Right kidney (tissue), 9 donors: ENCODE measurements at places on chromosomes 7 and 10.

- no peak for DNase-seq
Observed at GRCh38 chr10:104456802-104457542, 103.3 kb downstream of the CFAP58 start.

DNA sequence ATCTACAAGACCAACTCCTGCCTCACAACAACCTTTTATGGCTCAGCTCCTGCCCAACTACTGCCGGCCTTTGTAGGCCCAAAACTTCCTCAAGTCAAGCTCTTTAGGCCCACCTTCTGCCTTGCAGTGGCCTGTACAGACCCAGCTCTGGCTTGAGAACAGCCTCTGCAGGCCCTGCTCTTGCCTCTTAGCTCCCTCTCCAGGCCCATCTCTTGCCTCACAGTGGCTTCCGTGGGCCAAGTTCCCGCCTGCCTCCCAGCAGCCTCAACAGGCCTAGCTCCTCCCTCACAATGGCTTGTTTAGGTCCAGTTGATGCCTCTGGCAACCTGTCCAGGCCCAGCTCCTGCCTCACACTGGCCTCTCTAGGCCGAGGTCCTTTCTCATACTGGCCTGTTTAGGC lies 32.4 kb upstream of the VKORC1L1 start:
- DNase-seq = no peak

DNA sequence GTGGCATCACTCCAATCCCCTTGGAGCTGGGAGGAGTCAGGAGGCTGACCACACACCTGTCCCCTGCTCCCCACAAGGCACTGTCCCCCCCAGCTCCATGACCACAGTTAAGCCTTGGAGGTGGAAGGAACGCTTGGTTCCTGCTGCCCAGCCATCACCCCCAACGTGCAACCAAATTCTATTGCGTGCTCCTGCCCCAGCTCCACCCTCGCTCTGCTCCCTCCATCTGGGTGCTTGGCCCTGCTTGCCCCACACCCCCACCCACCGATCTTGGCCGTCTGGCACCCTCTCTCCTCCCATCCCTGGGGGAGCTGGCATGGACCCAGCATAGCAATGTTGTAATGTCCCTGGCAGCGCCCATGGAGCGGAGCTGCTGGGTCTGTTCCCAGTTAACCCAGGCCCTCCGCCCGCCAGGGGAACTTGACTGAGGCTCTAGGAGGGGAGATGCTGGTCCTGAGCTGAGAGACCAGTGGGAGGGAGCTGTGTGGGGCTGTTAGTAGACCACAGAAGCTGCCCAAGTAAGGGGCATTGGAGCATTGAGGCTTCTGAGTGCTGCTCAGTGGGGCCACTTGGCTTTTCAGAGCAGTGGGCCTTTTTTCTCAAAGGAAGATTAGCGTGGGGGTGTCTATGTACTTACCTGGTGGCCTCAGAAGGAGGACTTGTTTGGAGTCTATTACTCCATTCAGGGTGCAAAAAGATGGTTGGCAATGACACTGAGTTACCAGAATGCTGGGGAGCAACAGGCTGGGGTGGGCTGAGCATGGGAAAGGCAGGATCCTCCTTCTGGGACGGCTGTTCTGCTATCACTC lies 1.1 kb downstream of the EPHB6 start:
- no peak for DNase-seq

DNA sequence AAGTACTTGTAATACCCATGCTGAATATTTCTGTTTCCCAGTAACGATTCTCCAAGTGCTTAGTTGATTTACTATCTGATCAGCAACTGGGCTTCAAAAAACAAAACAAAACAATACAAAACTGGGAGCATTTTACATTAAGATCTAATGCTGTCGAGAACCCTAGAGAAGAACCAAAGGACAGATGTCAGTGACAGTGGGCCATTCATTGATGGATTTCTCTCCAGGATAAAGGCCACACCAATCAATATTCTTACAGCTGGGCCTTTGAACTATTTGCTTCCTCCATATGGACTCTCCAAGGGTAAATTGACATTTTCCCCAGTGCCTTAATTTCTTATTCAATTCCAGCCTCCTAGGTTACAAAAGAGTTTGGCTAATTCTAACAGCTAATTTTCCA lies 217.5 kb downstream of the ADAM12 start:
- no peak for DNase-seq

- DNase-seq = no peak
Observed at GRCh38 chr7:134089446-134089845, 37.7 kb upstream of the LRGUK start.

GRCh38 chr10:69458430-69459100 lies 7.3 kb downstream of the TSPAN15 start:
- no peak for DNase-seq

DNA sequence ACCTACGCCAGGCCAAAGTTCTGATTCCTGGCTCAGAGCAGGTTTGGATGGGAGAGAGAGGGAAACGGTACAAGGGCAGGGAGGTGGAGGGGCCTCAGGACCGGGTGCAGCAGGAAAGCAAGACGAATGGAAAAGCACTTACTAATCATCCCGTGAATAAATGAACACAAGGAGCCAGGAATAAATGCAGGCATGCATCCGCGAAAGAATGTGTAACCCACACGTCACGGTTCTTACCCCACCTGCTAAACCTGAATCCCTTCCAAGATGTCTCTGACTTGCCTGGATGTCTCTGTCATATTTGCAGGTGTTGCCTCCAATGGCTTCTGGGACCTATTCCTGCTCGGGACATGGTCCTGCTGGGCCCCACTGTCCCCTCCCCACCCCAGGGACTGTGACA lies 335.2 kb upstream of the RNF32 start:
- no peak for DNase-seq

GRCh38 chr10:67127441-67127840 lies 201.6 kb downstream of the LRRTM3 start:
- no peak for DNase-seq

GRCh38 chr7:30824821-30825720 lies 53.9 kb downstream of the MINDY4 start:
- no peak for DNase-seq

GRCh38 chr7:155837126-155837479 lies 24.8 kb upstream of the SHH start:
- no peak for DNase-seq

DNA sequence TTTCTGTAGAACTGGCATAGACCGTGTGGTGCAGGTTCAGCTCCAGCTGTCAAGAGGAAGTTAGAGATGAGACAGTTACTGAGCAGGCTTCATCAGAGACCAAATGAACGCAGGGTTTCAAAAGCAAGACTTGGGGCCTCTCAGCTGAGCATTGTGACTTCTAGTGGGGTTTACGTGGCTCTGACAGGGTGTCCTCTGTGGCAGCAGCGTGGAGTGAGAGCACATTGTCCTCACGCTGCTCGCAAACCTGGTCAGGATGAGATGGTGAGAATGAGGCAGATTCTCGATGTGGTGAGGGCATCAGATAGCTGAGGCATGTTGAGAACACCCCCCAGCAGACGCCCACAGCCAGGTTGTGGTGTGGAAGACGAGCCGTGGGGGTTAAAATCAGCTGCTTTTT lies 126.0 kb downstream of the DNAJB6 start:
- no peak for DNase-seq

GRCh38 chr10:69217119-69217754 lies 2.9 kb upstream of the HKDC1 start:
- no peak for DNase-seq

DNA sequence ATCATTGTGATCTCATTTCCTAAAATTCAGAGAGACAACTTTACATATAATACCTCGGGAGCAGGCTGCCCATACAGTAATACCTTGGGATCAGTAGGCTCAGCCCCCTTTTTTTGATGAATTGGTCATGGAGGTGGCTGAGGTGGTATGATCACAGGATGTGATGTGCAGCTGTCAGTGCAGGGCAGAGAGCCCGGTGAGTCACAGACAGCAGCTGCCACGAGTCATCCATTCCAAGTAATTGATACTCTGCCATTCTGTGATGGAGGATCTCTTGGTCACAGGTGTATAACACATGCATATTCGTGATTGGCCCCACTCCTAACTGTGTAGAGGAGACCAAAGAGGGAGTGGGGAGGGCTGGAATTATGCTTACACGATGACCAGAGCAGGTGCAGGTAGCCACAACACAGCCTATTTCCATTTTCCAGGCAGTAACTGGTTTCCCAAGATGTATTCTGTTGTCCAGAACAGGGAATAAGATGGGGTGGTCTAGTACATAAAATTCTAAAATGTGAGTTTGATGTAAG lies 14.1 kb downstream of the NRCAM start:
- DNase-seq = no peak

GRCh38 chr7:75617634-75618234 lies 121.0 kb downstream of the HIP1 start:
- no peak for DNase-seq

DNA sequence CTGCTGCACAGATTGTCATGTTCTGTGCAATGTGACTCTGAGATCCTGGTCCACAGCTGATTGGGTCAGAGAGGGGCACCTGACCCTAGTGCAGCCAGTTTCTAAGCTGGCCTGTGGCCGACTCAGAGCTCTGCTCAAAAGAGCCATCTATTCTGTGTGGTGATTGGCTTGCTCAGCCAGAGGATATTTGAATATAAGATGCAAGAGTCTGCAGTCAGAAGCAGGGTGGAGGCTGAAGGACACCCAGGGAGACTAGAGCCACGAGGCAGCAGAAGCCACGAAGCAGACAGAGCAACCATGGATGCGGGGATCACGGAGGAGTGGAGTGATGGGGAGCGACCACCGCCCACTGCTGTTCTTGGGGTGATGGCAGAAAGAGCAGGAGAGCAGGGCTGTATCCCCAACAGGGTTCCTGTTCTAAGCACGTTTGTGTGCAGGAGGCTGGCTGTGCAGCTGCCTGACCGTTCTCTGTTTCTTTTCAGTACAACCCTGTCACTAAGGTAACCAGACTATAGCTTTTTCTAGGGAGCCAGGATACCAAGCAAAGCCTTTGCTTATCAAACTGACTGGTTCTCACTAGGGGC lies 19.5 kb upstream of the RHEB start:
- DNase-seq = no peak

DNA sequence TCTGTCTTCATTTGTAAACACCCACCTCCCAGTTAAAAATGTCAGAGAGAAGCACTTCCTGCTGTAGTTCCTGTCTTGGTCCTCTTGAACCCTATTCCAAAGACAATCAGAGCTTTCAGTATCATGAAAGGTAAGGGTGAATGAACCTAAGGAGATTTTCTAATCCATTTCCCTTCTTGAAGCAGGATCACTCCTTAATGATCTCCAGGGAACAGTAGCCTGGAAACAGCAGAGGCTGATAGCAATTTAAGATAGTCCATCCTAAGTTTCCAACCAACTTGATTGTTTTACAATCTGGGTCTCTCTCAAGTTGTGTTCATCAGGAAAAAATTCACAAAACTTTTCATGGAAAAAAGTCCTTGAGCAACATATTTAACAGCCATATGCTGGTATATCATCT lies 273.6 kb downstream of the NEBL start:
- no peak for DNase-seq

GRCh38 chr7:23357190-23358093 lies 58.3 kb downstream of the MALSU1 start:
- DNase-seq = no peak

DNA sequence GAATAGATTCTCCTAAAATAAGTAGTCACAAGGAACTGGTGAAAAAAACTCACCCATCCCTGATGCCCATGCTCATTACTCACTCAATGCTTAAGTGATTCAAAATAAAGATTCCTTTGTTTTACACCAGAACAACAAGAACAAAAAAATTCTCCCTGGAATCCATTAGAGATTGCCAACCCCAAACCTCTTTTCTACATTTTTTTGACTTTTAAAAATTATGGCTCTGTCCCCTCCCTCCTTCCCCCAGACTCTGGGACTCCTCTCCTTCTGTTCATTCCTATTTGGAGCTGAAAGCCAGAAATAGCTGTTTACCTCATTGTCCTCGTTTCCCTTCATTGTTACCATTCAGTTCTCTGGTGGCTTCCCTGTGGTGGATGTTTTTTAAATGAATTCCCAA lies 63.2 kb upstream of the FHIP2A start:
- DNase-seq = no peak

DNA sequence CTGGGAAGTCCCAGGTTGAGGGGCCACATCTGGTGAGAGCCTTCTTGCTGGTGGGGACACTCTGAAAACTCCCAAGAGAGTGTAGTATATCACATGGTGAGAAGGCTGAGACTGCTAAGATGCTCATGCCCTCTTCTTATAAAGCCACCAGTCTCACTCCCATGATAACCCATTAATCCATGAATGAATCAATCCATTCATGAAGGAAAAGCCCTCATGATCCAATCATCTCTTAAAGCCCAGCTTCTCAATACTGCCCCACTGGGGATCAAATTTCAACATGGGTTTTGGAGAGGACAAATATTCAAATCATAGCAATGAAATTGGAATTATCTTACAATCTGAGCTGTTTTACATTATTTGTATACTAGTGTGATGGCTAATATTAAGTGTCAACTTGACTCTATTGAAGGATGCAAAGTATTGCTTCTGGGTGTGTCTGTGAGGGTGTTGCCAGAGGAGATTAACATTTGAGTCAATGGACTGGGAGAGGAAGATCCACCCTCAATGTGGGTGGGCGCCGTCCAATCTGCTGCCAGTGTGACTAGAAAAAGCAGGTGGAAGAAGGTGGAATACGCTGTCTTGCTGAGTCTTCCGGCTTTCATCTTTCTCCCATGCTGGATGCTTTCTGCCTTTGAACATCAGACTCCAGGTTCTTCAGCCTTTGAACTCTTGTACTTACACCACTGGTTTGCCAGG lies 14.3 kb upstream of the UBE2D1 start:
- no peak for DNase-seq

GRCh38 chr7:156082048-156083040 lies 270.1 kb upstream of the SHH start:
- no peak for DNase-seq

DNA sequence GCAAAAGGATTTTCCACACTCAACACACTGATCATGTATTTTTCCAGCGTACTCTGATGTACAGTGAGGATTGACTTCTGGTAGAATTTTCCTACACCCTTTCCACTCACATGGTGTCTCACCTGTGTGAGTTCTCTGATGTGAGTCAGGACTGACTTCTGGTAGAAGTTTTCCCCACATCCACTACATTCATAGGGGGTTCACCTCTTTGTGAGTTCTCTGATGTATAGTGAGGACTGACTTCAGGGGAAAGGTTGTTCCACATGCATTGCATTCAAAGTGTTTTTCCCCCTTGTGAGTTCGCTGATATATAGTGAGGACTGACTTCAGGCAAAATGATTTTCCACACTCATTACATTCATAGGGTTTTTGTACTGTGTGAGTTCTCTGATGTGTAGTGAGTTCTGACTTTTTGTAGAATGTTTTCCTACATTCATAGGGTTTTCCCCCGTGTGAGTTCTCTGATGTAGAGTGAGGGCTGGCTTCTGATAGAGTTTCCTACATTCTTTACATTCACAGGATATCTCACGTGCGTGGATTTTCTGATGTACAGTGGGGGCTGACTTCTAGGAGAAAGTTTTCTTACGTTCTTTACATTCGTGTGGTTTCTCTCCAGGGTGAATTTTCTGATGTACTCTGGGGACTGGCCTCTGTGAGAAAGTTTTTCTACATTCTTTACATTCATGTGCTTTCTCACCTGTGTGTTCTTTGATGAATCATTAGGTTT lies 146.5 kb downstream of the GLRX3 start:
- DNase-seq = no peak

GRCh38 chr10:127534074-127534473 lies 15.0 kb upstream of the NPS start:
- DNase-seq = no peak

- no peak for DNase-seq
Observed at GRCh38 chr10:4307910-4308309, 518.1 kb upstream of the AKR1E2 start.

GRCh38 chr7:112080441-112080840 lies 125.8 kb downstream of the DOCK4 start:
- DNase-seq = no peak
